ENCODE measurements at places on chromosomes 3 and 15.

DNA sequence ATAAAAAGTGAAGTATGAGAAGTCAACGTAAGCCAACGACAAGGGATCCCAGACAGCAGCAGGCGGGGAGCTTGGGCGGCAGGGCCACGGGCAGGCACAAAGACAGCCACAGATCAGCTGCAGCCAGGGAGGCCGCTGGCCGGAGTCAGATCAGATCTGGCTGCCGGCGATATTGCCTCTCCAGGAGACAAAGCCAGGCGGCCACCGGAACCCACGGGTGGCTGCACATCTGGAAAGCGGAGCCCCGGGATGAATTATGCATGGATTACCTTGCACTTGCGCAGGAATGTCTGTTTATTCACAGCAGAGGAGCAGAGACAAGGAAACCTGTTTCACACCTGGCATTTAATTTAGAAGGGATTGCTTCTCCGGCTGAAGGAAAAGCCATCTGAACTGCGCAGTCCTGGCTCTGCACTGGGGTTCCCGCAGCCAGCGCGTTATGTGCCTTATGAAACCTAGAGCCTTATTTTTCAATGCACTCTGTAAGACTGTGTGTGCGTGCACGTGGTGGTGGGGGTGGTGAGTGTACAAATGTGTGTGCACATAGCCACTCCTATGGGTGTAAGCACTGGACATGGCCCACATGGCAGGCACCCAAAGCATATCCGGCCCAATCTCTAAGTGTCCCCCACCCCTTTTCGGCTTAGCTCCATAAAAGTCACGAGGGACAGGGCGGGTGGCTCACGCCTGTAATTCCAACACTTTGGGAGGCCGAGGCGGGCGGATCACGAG, 427.8 kb upstream of the MCTP2 start:
- DNase-seq, result no peak

DNA sequence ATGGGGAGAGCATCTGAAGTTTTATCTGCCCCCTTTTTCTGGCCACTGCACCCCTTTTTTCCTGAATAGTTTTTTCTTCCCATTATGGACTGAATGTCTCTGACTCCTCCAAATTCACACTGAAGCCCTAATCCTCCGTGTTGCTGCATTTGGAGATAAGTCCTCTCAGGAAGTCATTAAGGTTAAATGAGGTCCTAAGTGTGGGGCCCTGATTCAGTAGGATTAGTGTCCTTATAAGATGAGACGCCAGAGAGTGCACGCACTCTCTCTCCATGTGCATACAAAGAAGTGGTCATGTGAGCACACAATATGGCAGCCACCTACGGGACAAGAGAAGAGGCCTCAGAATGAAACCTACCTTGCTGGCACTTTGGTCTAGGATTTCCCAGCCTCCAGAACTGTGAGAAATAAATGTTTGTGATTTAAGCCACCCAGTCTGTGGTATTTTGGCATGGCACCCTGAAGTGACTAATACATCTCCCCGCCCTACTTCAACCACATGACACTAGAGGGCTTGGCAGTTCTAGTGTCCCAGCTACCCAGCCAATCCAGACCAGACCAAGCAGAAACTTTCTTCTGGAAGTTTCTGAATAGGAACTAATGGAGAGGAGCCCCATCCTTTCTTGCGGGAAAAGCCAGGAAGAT, 191.3 kb downstream of the PDE8A start:
- DNase-seq, result no peak

GRCh38 chr15:100111125-100112060, 230.4 kb downstream of the ADAMTS17 start:
- no peak for DNase-seq

DNA sequence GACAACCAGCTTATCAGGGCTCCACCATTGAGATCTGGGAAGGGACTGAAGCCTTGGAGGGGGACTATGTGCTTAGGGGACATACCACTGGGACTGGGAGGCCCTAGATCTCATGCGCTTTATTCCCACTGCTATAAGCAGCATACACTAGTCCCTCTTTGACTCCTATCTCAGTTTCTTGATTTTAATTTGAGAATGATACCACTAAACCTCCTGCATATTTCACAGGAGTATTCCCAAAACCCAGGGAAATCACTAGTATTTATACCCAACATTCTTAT, 29.2 kb downstream of the SLC24A1 start:
- no peak for DNase-seq

DNA sequence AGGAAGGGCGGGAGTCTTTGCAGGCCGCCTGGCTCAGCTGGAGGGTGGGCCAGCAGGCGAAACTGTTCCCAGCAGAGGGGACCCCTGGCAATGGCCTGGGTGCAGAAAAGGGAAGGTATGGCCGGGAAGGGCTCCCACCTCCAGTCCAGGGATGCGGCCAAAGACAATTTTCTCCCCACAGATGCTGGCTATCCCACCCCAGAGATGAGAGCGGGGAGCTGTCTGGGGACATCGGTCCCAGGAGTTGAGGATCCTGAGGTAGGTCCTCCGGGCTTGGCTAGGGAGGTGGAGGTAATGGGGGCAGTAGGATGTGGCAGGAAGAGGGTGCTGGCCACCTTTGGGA, 1.7 kb downstream of the SEMA3G start:
- DNase-seq, result no peak

- DNase-seq, result no peak
These were observed 177.7 kb upstream of the NR2E3 start for GRCh38 chr15:71632576-71633195.

DNA sequence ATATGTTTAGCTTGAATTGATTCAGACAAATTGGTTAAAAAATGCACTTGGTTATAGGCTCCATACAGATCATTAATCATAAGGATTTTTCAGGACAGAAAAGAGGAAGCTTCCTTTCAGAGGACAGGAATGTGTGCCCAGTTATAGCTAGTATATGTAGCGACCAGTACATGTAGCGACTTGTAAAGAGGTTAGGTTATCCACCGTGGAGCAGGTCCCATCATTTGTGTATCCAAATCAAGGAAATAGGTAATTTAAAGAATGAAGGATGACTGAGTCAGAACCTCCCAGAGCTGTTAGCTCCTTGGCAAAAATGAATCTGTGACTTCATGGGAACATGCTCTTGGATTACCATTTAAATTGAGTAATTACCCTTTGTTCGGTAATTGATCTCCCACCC, 15.8 kb upstream of the P2RY12 start:
- no peak for DNase-seq

- no peak for DNase-seq
These were observed 101.3 kb upstream of the SLCO3A1 start for GRCh38 chr15:91752081-91752785.
